Stimulated activated CD8-positive, alpha-beta memory T cell treated with anti-CD3 and anti-CD28 coated beads, Interleukin-7, amount 100 ng/mL, for 48 hours (primary cell): ENCODE measurements at places on chromosomes 7 and 10.

- DNase-seq = no peak
Measured at GRCh38 chr10:8417631-8418030, 363.1 kb downstream of the GATA3 start.

DNA sequence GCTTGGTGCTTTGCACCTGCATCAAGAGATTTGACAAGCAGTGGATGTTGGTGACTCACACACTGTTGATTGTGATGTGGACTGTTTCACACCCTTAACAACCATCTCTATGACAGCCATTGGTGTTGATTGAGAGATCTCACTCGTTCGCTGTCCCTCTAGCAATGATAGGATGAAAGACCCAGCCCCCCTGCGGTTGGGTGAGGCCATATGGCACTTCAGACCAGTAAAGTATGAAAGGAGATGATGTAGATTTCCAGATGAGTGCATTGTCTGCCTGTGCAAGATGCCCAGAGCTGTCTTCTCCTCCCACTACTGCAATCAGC is 138.7 kb upstream of the PRR15 start:
- DNase-seq = no peak

DNA sequence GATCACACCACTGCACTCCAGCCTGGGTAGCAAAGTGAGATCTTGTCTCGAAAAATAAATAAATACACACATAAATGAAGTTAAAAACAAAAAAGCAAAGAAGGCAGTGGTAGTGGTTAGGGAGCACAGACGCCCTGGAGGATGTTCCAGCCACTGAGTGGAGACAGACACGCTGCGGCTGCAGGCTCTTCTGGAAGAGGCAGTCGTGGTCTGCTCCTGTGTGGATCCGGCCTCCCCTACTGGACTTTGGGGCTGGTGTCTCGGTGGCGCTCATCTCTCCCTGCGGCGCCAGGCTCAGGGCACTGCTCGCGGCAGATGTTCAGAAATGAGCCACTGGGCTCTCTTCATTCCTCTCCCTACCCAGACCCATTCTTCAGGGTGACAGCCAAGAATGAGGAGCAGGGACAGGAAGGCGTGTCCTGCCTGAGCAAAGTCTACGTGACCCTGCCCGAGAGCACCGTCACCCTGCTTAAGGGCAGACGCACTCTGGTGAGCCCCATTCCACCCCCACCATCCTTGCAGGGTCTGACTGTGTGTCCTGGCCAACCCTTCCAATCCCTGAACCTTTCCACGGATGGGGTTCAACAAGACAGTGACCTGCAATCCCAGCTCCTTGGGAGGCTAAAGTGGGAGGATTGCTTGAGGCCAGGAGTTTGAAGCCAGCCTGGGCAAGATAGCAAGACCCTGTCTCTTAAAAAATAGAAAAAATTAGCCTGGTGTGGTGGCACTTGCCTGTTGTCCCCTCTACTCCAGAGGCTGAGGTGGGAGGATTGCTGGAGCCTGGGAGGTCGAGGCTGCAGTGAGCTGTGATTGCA is 26.2 kb downstream of the ZAN start:
- no peak for DNase-seq

DNA sequence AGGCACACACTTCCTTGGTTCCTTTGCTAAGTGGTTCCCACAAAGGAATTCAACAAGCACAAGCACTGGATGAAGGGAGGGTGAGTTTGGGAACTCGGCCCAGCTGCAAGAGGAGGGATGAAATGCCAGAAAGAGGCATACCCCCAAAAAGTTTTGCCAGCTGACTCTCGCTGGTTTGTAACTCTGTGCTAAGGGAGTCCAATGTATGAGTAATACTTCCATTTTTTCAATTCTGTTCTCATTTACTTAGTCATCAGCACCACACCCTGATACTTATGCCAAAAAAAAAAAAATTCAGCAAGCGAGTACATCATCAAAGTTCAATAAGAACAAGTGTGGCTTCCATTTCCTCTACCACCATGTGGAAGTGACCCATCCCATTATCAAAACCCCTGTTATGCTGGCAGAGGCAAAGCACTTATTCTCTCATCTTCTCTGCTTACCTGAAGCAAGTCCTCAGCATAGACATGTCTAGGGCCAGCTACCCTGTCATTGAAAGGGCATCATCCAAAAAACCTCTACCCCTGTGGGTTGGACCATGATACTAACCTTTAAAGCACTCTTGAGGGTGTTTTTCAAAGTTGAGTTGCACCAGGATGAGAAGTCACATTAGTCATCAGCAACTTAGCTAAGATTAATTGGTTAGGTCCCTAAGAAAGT is 6.9 kb upstream of the HYCC1 start:
- no peak for DNase-seq

- no peak for DNase-seq
Measured at GRCh38 chr10:6563731-6564130, 16.3 kb downstream of the PRKCQ start.
